Uterus (tissue), 4 donors: ENCODE measurements at places on chromosomes 7 and 10. TPM values are rescaled to one million over a fixed set of nuclear protein-coding genes. Genes with fewer than 3 reads are reported as not detected.

DNA sequence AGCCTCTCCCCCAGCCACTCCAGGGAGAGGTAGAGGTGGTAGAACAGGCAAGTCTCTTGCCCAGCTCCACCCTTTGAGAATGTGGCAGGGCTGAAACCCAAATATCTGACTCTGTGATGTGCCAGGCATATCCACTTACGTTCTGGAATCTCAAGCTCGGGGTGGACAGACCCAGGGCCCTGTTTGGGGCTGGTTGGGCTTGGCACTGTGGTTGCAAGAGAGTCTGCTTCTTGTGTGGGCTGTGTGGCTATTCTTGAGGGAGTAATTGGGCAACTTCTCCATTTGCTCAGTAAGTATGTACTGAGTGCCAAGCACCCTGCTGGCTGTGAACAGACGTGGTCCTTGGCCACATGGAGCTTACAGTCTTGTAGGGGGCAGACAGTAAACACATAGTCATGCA, 4.7 kb downstream of the UBTD1 start:
- H3K27me3 ChIP-seq, result no peaks in the 10 kb centered on the region
- H3K27ac ChIP-seq, result no peak overlapping the region
- no peak overlapping the region for H3K4me3 ChIP-seq
- H3K36me3 ChIP-seq, result no peaks in the 10 kb centered on the region
- H3K4me1 ChIP-seq, result no peaks in the 10 kb centered on the region

DNA sequence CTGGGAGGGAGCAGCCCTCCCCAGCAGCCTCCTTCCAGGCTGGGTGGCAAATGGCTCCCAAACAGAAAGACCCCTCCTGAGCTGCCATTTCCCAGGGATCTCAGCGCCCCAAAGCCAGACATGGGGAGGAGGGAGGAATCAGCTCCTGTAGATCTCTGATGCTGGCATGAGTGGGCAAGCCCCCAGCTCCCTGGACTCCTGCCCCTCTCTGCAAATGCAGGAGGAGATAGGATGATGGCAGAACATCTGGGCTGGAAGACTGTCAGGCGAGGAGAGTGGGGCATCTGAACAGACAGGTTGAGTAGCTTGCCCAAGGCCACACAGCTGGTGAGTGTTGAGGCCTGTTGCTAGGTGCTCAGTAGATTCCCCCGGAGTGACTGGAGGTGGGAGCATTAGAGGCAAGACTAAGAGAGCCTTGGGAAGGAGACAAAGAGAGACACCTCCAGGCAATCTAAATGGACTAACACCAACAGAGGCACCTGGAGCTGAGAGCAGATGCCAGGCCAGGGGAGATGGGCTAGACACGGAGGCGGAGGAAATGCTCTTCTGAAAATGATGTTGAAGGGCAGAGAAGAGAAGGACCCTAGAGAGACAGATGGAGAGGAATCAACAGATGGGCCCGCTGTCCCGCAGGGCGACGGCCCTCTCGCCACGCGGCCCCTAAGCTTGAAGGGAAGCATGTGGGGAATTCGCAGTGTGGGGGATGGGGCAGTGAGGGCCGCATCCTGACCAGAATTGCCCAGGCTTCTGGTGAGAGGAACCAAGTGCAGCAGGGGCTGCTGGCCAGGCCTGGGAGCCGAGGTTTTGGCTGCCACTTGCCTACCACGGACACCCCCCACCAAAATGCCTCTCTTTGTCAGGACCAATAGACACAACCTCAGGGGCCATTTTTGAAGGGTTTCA, 84.8 kb upstream of the LRRC4 start:
- DNase-seq, result no peak
- H3K4me1 ChIP-seq, result no peaks in the 10 kb centered on the region
- H3K4me3 ChIP-seq, result no peak overlapping the region
- no peaks in the 10 kb centered on the region for H3K36me3 ChIP-seq
- H3K27ac ChIP-seq, result no peak overlapping the region

GRCh38 chr7:114959931-114960330, 38.0 kb downstream of the MDFIC start:
- H3K4me3 ChIP-seq, result no peak overlapping the region
- no peak overlapping the region for H3K27ac ChIP-seq

DNA sequence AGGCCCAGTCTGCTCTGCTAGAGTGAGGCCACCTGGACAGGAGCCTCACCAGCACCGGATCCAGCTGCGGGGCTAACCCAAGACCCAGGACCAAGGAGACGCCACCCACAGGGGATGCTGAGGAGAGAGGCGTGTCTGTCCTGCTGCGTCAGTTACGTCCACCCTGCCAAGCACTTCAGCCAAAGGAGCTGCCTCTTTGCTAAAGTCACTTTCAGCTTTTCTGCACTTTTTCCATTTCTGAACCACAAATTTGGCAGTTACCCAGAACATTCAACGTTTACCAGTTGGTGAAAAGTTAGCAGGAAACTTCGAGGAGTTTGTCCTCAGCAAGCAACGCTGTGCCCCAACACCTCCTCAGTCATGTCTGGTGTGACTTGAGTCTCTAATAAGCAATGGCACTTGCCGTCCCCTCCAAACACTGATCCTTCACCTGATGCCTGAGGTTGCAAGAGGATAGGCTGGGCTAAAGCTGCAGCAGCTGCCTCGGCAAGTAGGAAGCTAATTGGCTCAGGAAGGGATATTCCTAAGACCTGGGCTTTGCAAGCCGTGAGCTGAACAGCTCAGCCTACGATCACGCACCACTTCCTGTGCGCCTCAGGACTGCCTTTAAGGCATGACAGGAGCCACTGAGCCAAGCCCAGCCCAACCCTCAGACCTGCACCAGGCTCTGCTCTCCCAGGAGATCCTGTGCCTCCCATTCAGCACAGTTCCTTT, 40.1 kb downstream of the KCNH2 start:
- no peaks in the 10 kb centered on the region for H3K36me3 ChIP-seq
- H3K4me1 ChIP-seq, result peaks cover 7% of the 10 kb centered on the region
- H3K4me3 ChIP-seq, result no peak overlapping the region
- no peak for DNase-seq
- no peak overlapping the region for H3K27ac ChIP-seq

- H3K27me3 ChIP-seq, result no peaks in the 10 kb centered on the region
- DNase-seq, result peak; percentile 19
- H3K4me1 ChIP-seq, result peaks cover 8% of the 10 kb centered on the region
- H3K36me3 ChIP-seq, result no peaks in the 10 kb centered on the region
- H3K27ac ChIP-seq, result peak overlapping the region; percentile 84
Measured at GRCh38 chr7:92835851-92836488, 403 bp downstream of the CDK6 start.

DNA sequence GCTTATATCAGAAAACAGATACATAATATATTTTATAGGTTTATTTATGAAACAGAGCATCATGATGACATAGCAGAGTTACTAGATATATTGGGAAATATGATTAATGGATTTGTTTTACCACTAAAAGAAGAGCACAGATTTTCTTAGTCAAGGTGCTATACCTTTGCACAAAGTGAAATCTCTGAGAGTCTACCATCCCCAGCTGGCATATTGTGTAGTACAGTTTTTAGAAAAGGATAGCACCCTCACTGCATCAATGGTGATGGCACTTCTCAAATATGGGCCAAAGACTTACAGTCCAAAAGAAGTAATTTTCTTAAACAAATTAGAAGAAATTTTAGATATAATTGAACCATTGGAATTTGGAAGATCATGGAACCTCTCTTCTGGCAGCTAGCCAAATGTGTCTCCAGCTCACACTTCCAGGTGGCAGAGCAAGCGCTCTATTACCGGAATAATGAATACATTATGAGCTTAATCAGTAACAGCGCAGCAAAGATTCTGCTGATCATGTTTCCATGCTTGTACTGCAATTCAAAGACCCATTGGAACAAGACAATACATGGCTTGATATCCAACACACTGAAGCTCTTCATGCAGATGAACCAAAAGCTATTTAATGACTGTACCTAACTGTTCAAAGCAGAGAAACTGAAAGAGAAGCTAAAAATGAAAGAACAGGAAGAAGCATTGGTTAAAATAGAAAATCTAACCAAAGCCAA, 21.9 kb upstream of the CREB3L2 start:
- no peak for DNase-seq
- H3K27me3 ChIP-seq, result no peaks in the 10 kb centered on the region
- no peaks in the 10 kb centered on the region for H3K36me3 ChIP-seq
- no peaks in the 10 kb centered on the region for H3K4me1 ChIP-seq
- no peak overlapping the region for H3K4me3 ChIP-seq

GRCh38 chr10:123463698-123464097, 202.5 kb upstream of the GPR26 start:
- H3K27me3 ChIP-seq, result no peaks in the 10 kb centered on the region
- no peaks in the 10 kb centered on the region for H3K4me1 ChIP-seq
- H3K36me3 ChIP-seq, result no peaks in the 10 kb centered on the region
- H3K27ac ChIP-seq, result no peak overlapping the region

DNA sequence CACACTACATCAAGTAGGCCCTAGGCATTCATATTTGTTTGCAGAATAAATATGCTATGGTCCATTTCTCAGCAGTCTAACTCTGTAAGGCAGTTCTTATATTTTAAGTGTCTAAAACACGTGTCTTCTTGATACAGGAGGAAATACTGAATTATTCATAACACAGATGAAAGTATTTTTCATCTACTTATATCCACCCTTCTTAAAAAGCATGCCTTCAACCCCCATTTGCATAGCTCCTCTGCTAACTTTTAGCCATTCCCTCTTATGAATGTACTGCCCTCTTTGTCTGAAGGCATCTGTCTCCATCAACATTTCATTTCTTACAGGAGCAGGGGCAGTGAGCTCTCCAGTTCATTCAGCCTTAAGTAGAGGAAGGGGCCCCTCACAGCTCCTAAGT, 57.7 kb downstream of the ZFAND4 start:
- H3K4me3 ChIP-seq, result no peak overlapping the region
- no peak overlapping the region for H3K27ac ChIP-seq
- DNase-seq, result no peak
- H3K4me1 ChIP-seq, result no peaks in the 10 kb centered on the region
- no peaks in the 10 kb centered on the region for H3K36me3 ChIP-seq

DNA sequence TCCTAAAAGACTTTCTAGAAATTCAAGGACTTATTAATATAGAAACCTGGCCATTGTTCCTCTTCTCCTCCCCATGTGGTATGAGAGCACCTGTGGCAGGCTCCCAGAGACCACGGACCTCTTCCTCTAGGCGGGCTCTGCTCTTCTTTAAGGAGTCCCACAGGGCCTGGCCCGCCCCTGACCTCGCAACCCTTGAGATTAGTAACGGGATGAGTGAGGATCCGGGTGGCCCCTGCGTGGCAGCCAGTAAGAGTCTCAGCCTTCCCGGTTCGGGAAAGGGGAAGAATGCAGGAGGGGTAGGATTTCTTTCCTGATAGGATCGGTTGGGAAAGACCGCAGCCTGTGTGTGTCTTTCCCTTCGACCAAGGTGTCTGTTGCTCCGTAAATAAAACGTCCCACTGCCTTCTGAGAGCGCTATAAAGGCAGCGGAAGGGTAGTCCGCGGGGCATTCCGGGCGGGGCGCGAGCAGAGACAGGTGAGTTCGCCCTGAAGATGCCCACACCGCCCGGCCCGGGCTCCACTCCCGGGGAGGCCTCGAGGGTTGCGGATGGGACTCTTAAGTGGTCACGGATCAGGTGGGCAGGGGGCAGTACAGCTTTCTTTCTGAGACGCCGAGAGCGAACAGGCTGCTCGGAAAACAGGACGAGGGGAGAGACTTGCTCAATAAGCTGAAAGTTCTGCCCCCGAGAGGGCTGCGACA, at the start of gene SLC26A4:
Gene SLC26A4, plus strand, starts transcription at position 448 of the 700 bp plus-strand sequence. CDS start 814 bp downstream, outside the sequence.
- no peak for DNase-seq
- no peaks in the 10 kb centered on the region for H3K36me3 ChIP-seq
- no peak within 1 kb of the TSS for H3K27ac ChIP-seq
- no peaks in the 10 kb centered on the region for H3K4me1 ChIP-seq

DNA sequence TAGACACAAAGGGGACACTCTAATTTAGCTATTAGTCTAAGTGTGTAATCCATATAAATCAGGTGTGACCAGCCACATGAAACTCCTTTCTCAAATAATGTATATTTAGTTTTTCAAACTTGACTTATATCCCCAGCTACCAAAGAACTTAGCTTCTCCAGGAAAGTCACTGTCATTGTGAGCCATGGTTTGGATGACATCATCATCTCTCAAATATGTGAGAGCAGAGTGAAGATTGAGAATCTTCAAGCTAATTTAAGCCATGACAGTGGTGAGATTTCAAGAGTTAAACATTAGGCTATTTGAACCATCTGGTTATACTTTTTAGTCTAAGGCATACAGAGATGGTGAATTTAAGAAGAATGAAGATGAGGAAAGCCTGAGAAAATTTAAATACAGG, 1165.6 kb downstream of the CNTNAP2 start:
- DNase-seq, result no peak
- no peaks in the 10 kb centered on the region for H3K27me3 ChIP-seq
- no peak overlapping the region for H3K4me3 ChIP-seq
- H3K4me1 ChIP-seq, result no peaks in the 10 kb centered on the region
- H3K27ac ChIP-seq, result no peak overlapping the region

DNA sequence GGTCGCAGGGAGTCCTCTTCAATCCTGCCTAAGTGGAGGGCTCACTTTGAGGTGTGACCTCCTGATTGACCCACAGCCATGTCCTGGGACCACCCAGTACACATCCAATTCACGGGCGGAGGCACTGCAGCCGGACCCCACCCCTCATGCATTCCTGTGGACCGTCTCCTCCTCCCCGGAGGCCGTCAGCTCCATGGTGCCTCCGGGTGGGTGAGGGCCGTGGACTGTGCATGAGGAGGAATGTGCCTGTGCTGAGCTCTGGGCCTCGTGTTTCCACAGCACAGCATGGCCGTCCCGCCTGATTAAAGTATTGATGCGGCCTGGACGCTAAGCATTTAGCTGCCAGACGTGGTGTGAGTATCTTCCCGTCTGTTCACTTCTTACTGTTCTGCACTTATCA, 52.8 kb downstream of the CFAP46 start:
- DNase-seq, result peak; percentile 4
- H3K27ac ChIP-seq, result no peak overlapping the region
- H3K4me1 ChIP-seq, result no peaks in the 10 kb centered on the region
- no peaks in the 10 kb centered on the region for H3K36me3 ChIP-seq

DNA sequence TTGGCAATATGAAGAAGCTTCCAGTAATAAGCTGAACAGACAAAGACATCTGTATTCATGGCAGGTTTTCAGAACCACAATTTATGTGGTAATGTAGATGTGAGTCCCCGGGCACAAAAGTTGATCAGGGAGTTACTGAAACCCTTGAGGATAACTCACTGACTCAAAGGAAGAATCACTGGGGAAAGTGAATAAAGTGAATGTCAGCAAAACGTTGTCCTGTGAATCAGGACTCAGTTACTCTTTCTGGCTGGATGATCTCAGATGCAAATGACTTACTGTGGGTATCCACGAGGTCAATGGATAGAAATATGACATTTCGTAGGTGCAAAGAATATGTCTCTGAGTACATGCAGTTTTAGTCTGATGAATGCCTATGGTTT, 172.8 kb upstream of the CTBP2 start:
- no peaks in the 10 kb centered on the region for H3K4me1 ChIP-seq
- H3K27me3 ChIP-seq, result no peaks in the 10 kb centered on the region
- no peak overlapping the region for H3K4me3 ChIP-seq
- H3K36me3 ChIP-seq, result no peaks in the 10 kb centered on the region
- H3K27ac ChIP-seq, result no peak overlapping the region
- no peak for DNase-seq

Gene CC2D2B
- total RNA-seq, result 6.7 TPM

Gene CLCN1
- total RNA-seq, result not detected

Gene SLC18A3
- total RNA-seq, result not detected

Gene ASNS
- total RNA-seq, result 16.7 TPM

Gene SPDYE11
- not detected for total RNA-seq

Gene PPA1
- total RNA-seq, result 107 TPM

Gene ACTL6B
- total RNA-seq, result not detected
